ENCODE measurements at places on chromosomes 4 and X.

GRCh38 chrX:94743478-94743877 is 1069.5 kb downstream of the FAM133A start:
- DNase-seq: no peak

GRCh38 chr4:143555676-143556075 is 42.2 kb downstream of the SMARCA5 start:
- no peak for DNase-seq

GRCh38 chrX:155216940-155217440 is 730 bp downstream of the VBP1 start:
- peak; percentile 24 for DNase-seq

DNA sequence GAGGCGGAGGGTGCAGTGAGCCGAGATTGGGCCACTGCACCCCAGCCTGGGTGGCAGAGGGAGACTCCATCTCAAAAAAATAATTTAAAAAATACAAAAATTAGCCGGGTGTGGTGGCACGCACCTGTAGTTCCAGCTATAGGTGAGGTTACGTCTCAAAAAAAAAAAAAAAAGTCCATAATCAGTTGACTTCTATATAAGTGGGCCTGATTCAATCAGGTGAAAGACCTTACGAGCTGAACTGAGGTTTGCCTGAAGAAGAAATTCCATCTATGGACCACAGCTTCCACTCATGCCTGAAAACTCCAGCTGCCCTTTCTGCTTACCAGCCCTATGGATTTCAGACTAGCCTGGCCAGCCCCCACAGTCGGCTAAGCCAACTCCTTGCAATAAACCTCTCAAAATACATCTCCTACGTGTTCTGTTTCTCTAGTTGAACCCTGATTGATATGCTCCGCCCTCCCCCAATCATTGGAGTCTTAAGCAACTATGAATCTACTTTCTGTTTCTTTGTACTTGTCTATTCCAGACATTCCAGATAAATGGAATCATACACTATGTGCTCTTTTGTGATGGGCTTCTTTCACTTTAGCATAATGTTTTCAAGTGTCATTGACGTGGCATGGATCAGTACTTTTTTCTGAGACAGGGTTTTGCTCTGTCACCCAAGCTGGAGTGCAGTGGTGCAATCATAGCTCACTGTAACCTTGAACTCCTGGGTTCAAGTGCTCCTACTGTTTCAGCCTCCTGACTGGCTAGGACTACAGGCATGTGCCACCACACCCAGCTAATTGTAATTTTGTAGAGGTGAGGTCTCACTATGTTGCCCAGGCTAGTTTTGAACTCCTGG is 36.6 kb downstream of the SAT1 start:
- no peak for DNase-seq

GRCh38 chr4:385934-386707 is 48.5 kb downstream of the ZNF141 start:
- no peak for DNase-seq
